ENCODE measurements at places on chromosomes 4 and X.
A peak's percentile ranks its signal among the peaks of the same experiment; 100 is the strongest.

DNA sequence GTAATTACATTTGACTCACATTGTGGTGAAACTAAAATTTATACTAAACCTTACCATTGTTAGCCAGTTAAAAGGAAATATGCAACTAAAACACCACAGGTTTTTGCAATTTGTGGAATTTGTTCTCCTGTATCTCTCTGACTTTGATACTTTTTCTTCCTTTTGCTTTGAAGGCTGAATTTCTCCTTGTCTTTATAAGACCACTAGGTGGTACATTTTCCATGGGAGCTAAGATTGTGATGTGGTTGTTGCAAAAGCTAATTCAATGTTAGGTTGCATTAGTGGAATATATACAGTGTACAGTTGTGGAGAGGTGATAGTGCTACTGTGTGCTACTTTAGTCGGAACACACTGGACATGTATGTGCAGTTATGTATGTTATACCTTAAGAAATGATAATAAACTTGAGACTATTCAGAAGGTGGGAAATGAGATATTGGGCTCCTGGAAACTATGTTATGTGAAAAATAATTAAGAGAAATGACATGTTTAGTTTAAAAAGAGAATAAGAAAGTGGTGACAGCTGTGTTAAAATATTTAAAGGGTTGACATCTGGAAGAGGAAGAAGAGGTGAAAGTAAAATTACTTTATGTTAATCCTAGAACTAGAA is 70.3 kb downstream of the ARL9 start:
- no peak for DNase-seq

GRCh38 chrX:129631849-129632248 is 22.9 kb downstream of the APLN start:
- DNase-seq = no peak

DNA sequence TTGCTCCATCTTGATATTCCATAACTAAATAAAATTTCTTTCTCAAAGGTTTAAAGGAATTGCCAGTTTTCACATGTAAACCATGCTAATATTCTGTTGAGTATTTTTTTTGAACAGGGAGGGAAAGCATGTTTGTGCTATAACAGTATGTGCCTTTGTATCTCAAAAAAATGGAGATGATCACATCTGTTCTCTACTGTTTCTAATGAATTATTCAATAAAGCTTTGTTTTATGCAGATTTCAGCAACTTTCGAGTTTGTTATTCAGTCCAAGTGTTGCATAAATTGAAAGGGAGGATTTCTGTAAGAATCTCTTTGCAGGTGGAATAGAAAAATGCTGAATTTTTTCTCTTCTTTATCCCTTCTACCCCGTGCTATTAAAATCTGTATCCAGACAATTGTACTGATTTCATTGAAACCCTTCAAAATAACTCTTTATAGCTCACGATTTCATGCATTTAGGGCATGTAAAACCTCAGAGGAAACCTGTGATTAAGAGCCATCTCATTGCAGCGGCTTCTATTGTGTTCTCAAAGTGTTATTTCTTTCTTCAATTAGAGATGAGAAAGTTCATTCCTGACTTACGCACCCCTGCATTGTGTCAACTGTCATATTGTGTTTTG is 42.1 kb downstream of the NEIL3 start:
- DNase-seq = no peak

DNA sequence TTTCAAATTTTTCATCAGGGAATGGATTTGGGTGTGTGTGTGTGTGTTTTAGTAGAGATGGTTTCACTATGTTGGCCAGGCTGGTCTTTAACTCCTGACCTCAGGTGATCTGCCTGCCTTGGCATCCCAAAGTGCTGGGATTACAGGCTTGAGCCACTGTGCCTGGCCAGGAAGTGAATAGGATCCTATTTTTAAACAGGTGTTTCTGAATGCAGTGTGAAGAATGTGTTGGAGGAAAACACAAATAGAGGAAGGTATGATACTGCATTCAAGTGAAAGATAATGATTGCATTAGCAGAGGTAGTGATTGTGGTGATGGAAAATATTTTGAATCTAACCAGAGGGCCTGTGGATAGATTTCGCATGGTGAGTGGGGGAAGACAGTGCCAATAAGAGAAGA is 189.6 kb downstream of the TENM3 start:
- DNase-seq = no peak

GRCh38 chrX:149716632-149717031 is 4.8 kb downstream of the MAGEA11 start:
- no peak for DNase-seq

GRCh38 chrX:113933931-113934330 is 650.0 kb upstream of the HTR2C start:
- DNase-seq = no peak

GRCh38 chr4:122167369-122167768 is 15.2 kb downstream of the BLTP1 start:
- DNase-seq = no peak

DNA sequence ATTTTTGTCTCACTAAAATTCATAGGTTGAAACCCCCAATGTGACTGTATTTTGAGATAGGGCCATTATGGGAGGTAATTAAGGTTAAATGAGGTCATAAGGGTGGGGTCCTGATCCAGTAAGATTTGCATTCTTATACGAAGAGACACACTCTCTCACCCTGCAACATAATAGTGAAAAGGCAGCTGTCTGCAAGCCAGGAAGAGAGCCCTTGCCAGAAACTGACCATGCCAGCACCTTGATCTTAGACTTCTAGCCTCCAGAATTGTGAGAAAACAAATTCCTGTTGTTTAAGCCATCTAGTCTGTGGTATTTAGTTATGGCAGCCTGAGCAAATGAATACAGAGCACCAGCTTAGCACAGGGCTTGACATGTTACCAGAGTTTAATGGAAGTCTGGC is 17.5 kb upstream of the IGSF1 start:
- no peak for DNase-seq

GRCh38 chr4:27046851-27047250 is 186.2 kb downstream of the STIM2 start:
- DNase-seq = no peak

DNA sequence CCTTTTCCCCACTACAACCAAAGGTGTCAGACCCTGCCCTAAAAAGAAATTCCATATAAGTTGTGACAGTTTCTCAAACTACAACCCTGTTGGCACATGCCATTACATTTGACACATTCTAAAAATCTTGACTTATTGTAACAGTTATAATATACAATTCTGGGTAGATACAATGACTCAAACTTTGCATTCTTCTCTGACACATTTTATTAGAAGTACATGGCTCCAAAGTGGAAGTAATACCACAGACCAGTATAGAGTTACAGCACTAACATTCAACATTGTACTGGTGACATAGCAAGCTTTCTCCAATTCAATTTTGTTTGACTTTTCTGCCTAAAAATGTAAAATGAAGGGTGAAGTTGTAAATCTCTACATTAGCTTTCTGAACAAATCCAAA is 196.6 kb upstream of the ETNPPL start:
- DNase-seq = no peak

DNA sequence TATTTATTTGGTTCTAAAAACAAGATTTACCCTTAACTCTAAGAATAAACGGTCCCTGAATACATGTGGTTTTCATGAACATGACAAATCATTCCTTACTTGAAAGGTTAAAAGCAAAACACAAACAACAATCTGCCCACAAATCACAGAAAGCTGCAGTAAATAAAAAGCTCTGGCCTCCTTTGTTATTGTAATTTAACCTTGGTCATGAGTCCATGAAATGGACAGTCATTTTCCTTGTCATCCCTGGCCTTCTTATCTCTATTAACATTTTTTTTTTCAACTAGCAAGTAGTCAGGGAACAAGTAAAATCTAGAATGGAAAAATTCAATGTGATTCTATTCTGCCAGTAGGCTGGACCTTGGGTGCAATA is 92.7 kb downstream of the SCD5 start:
- DNase-seq = no peak

DNA sequence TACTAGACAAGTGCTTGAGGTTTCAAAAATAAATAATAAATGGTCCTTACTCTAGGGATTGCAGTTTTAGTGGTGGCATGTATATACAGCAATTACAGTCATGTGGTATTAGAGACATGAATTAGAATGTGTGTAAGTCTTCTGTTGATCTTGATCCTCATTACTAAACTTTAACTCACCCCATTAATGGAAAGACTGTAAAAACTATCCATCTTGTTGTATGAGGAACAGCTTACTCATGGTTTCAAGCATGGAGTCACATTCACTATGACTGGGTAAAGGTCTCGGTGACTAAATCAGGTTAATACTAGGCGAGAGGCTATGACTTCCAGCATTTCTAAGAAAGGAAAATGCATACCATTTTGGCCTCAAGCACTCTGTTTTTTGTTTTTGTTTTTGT is 107.0 kb upstream of the HPGD start:
- no peak for DNase-seq

GRCh38 chr4:4595252-4595651 is 53.4 kb upstream of the STX18 start:
- no peak for DNase-seq

DNA sequence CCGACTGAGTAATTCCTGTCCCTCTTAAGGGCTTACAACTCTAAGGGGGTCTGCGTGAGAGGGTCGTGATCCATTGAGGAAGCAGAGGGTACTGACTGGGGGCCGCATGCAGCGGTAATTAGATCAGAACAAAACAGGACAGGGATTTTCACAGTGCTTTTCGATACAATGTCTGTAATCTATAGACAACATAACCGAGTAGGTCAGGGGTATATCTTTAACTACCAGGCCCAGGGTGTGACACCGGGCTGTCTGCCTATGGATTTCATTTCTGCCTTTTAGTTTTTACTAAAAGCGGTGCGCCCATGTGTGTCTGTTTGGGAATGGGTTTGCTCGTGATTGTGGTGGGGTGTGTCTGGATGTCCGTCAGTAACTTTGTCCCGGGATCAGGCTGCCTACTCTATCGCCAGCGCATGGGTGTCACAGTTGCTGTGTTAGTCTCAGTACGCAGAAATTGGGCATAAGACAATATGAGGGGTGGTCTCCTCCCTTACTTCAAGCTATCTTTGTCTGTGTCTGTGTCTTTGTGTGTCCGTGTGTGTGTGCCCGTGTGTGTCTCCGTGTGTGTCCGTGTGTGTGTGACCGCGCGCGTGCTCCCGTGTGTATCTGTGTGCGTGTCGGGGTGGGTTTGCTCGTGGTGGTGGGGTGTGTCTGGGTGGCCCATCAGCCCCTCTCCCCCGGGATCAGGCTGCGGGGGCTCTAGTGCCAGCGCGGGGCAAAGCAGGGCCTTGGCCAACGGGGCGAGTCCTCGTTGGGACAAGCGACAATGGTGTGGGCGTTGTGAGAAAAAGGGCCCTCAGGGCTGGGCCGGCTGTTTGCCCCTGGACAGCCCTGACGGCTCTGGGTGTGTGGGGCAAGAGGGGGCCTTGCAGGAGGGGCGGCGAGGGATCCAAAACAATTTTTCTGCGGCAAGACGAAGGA is 10.4 kb downstream of the FRG2 start:
- no peak for DNase-seq

- DNase-seq = peak; percentile 70
Measured at GRCh38 chr4:20603671-20604313, 96.5 kb upstream of the PACRGL start.

DNA sequence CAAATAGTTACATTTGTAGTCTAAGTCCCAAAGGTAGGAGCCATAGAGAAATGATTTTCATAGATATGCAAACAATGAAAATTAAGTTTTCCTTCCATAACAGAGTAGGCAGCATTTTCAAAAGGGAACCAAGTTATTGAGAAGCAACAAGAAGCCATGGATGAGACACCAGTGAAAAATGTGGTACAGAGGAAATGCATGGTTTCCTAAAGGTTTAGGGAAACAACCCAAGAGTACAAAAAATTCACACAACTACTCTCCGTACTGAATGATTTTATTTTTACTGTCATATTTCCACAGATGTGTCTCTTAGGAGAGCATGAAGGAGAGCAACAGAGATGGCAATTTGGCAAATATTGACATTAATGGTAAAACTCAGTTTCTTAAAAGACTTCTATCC is 1408.9 kb upstream of the PCDH7 start:
- peak; percentile 20 for DNase-seq

DNA sequence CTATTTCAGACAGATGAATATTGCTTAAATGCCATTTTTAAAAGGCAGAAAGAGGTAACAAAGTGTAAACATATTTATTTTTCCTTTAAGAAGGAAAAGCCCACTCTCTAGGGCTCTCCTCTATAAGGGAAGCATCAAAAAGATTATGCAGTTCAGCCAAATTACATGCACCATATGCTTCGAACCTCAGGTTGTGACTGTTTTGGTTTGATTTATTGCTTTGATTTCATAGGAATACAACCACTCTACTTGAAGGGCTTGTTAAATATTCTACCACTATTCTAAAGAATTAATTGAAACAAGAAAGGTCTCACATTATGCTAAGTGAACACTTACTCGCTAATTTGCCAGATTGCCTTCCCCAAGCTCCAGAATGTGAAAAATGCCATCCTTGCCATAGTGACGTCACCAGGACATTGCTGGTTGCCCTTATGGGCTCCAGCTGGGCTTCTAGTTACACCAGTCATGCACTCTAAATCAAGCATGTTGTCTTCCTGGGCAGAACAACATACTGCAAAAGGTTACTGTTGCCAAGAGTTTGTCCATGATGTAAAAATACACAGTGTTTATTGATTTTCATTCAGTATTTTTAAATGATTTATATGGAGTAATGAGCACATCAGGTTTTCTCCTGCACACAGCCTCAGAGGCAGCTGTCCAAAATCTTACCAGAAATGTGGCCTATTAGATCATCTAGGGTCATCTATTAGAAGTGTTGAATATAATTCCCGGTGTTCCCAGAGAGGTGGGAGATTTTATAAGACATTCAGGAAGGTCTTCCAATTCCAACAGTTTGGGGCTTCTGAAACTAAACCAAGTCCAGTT is 164.4 kb upstream of the RAPGEF2 start:
- no peak for DNase-seq

GRCh38 chr4:175823015-175823742 is 11.1 kb upstream of the GPM6A start:
- DNase-seq = no peak

DNA sequence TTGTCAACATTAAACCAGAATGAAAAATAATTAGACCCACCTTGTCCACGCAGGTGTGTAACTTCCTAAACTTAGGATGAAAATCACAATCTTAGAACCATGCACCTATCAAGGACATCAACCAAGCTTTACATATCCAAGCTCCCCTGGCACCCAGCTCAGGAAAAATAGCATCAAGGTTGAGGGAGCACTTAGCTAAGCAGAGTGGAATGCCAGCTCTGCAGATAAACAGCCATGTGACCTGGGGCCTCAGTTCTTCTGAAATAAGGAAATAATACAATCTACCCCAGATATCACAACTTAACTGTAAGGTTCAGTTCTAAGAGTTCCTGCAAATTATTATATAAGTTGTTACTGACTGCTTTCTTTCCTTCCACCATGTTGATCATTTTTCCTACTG is 64.7 kb downstream of the DHX15 start:
- DNase-seq = peak; percentile 64

DNA sequence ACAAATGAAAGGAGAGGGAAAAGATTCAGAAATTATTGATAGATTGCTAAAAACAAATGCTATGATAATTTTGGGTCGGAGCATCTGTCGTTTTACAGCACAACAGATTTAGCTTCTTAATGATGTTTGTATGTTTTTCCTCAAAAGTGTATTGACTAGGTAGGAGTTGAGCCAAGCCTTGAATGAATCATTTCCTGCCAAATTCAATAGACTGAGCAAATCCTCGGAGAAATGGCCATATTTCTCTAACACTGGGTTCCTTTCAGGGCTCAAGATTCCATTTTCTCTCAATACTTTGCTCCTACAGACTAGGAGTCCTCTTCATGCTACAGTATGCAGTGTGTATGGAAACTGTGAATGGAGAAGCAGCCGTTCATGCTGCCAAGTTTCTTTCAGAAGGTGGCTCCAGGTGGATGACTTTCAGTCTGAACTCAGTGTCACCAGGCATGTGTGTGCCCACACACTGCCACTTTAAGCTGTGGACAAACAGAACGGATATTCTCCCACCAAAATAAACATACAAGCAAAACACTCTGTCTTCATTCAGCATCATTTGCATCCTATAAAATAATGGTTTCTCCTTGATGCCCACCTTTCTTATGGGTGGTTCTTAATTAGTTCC is 146.0 kb downstream of the TBL1X start:
- DNase-seq = no peak
